ENCODE measurements at places on chromosomes 6 and 20.

DNA sequence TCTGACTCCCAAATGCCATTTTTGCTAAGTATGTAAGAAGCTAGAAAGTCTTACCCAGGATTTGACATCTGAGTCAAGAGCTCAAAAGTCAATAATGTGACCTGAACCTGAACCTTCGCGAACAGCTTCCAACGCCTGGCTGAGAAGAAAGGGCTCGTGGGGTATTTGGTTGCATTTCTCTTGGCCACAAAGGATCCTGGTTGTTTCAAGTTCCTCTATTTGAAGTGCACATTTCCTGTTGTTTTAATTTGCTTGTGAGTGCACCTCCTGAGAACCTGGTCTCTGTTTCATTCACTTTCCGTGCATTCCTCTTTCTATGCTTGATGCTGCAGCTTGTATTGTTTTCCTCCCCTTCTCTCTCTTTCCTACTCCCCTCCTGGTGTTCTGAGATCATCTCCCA is 212.5 kb downstream of the FOXA2 start:
- no peak for DNase-seq

GRCh38 chr6:125001684-125002405 is 39.6 kb downstream of the RNF217 start:
- DNase-seq, result no peak

- DNase-seq, result no peak
Observed at GRCh38 chr20:33677991-33678702, 3.9 kb upstream of the NECAB3 start.

- DNase-seq, result no peak
Observed at GRCh38 chr6:109079981-109080380, 14.7 kb downstream of the SESN1 start.

DNA sequence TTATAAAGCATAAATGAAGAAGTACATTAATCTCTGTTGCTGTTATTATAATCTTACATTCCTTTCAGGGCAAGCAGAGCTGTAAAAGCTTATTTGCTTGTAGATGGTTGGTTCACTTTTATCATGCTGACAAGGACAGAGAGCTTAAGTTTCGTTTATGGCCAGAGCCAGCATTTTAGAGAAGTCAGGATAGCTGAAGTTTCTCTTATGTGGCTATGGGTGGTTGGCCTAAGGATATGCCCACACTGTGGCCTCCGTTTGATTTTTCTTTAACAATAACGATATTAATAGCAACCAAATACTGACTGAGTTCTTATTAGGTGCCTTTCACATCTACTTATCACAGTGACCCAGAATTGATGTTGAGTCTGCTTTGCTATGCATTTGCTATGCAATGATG is 78.5 kb downstream of the FARS2 start:
- DNase-seq, result no peak

Data from nephron progenitor cell (in vitro differentiated cells).